ENCODE measurements at places on chromosomes 3 and 15. TPM values are rescaled to one million over a fixed set of nuclear protein-coding genes. Genes with fewer than 3 reads are reported as not detected.

The ARID3B gene
- total RNA-seq: 4.1 TPM

The ACOX2 gene
- 4.5 TPM for total RNA-seq

The PP2D1 gene
- not detected for total RNA-seq

The SNX33 gene
- total RNA-seq: 8.2 TPM

The SLC22A13 gene
- 0.22 TPM for total RNA-seq

The HYPK gene
- total RNA-seq: 11.0 TPM

The CPA3 gene
- total RNA-seq: 16.1 TPM

The XCR1 gene
- total RNA-seq: not detected

The EFCAB12 gene
- total RNA-seq: under 0.01 TPM

The ARHGAP31 gene
- 75.4 TPM for total RNA-seq

The LRRN1 gene
- 0.07 TPM for total RNA-seq

The HHATL gene
- not detected for total RNA-seq

The RFTN1 gene
- 41.1 TPM for total RNA-seq

The SPINK8 gene
- total RNA-seq: not detected

The PLIN1 gene
- not detected for total RNA-seq
